ENCODE measurements at places on chromosomes 4 and X. TPM values are rescaled to one million over a fixed set of nuclear protein-coding genes. Genes with fewer than 3 reads are reported as not detected.

GRCh38 chr4:21002286-21002685, 302.0 kb downstream of the PACRGL start:
- no peaks in the 10 kb centered on the region for H3K36me3 ChIP-seq
- no peaks in the 10 kb centered on the region for H3K27me3 ChIP-seq
- no peak for DNase-seq
- no peak overlapping the region for H3K4me3 ChIP-seq

- no peaks in the 10 kb centered on the region for H3K36me3 ChIP-seq
- H3K4me3 ChIP-seq = no peak overlapping the region
- no peaks in the 10 kb centered on the region for H3K4me1 ChIP-seq
These were observed 132.8 kb downstream of the MGST2 start for GRCh38 chr4:139798456-139798855.

GRCh38 chr4:53618321-53618720, 27.0 kb upstream of the LNX1 start:
- no peaks in the 10 kb centered on the region for H3K27me3 ChIP-seq
- no peaks in the 10 kb centered on the region for H3K36me3 ChIP-seq
- H3K27ac ChIP-seq = no peak overlapping the region
- no peaks in the 10 kb centered on the region for H3K4me1 ChIP-seq
- DNase-seq = no peak

DNA sequence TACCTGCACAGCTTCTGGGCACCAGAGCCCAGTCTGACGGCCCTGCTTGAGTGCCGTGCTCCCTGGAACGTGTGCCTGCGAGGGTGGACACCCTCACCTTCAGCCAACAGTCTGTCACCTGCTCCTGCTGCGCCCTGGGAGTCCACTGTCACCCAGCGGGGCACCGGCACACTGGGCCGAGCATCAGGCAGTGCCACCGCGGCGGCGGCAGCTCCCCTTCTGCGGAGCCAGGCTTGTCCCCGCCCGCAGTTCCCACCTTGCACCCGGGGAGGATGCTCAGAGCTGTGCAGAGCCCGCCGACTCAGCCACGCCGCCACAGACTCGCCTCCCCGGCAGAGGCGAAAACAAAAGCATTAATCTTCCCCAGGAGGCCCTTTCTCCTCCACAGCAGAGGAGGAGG, 86.8 kb downstream of the ABLIM2 start:
- DNase-seq = no peak
- H3K4me1 ChIP-seq = no peaks in the 10 kb centered on the region
- no peak overlapping the region for H3K27ac ChIP-seq
- H3K27me3 ChIP-seq = peaks cover 42% of the 10 kb centered on the region

DNA sequence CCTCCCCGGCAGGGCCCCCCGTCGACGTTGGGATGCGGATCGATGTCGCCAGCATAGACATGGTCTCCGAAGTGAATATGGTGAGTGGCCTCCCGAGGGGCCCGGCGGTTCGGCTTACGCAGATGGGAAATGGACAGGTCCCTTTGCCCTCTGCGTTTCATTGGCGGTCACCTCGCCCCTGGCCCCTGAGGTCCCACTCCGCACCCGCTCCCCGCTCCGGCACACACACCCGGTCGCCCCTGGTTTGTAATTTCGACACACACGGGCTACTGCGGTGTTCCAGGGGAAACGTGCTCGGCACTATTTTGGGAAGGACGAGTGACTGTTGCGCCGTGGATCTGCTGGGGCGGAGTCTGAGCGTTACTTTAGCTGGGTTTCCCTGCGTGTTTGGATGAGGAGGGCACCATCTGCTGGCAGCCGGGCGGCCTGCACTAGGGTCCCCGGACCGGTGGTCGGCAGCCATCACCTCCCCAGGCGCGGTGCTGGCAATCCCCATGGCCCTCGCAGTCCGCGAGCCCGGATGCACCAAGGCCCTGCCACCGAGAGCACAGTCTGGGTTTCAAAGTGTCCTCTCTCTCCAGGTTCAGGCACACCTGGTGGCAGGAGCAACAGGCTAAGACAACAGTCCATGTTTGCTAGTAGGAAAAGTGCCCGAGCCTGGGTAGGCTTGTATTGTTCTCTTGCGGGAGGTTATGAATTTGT, 1.2 kb downstream of the GABRB1 start:
- DNase-seq = no peak
- H3K36me3 ChIP-seq = no peaks in the 10 kb centered on the region
- H3K27ac ChIP-seq = no peak overlapping the region
- peaks cover 8% of the 10 kb centered on the region for H3K4me1 ChIP-seq

- no peak overlapping the region for H3K4me3 ChIP-seq
- no peak overlapping the region for H3K27ac ChIP-seq
- no peaks in the 10 kb centered on the region for H3K27me3 ChIP-seq
- DNase-seq = no peak
These were observed 26.7 kb upstream of the CXCL8 start for GRCh38 chr4:73713650-73714049.

The PGAM4 gene
- polyA plus RNA-seq = 0.43 TPM

The PAK3 gene
- 0.37 TPM for polyA plus RNA-seq

The RRH gene
- polyA plus RNA-seq = 0.09 TPM
